Esophagus squamous epithelium (tissue), 5 donors: ENCODE measurements at places on chromosomes 13 and 19.
A peak's percentile ranks its signal among the peaks of the same experiment; 100 is the strongest.

GRCh38 chr19:1102407-1103131 lies 1.2 kb upstream of the GPX4 start:
- no peak for DNase-seq

DNA sequence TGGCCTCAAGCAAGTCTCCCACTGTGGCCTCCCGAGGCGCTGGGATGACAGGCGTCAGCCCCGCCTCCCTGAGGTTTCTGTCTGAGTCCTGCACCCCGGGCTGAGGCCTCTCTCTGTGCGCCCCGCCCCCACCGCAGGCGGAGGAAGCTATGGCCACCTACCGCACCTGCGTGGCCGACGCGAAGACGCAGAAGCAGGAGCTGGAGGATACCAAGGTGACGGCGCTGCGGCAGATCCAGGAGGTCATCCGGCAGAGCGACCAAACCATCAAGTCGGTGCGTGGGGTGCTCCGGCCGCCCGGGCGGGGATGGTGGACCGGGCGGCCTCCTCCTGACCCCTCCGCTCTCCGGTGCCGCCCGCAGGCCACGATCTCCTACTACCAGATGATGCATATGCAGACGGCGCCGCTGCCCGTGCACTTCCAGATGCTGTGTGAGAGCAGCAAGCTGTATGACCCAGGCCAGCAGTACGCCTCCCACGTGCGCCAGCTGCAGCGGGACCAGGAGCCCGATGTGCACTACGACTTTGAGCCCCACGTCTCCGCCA lies 12.7 kb downstream of the ARHGAP45 start:
- no peak for DNase-seq

DNA sequence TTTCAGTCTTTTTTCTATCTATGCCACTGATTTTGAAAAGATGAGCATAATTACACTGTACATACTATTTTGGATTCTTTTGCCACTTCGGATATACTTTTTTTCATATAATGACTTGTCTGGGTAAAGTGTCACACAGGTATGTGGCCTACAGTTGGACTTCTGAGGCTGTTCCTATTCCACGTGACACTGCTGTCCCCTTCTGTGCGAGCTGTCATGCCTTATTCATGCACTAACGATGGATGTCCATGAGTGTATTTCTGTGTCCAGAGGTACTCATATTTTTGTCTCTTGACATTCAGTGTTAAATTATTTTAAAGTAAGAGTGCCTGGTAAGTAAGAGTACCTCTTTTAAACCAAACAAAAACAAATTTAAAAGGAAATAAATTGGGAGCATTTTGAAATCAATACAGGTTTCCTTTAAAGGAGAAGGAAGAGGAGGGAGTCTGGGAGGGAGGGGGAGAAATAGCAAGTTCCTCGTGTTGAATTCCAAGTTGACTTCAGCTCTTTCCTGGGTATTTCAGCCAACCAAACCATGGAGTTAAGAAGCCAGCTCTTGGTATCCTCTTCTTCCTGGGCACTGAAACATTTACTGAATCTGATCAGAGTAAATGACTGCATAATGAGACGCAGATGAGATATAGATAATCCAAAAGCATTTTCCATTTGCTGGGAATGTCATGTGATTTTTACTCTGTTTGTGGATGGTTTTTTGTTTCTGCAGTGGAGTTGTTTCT lies 61.3 kb downstream of the TNFRSF19 start:
- DNase-seq: no peak

DNA sequence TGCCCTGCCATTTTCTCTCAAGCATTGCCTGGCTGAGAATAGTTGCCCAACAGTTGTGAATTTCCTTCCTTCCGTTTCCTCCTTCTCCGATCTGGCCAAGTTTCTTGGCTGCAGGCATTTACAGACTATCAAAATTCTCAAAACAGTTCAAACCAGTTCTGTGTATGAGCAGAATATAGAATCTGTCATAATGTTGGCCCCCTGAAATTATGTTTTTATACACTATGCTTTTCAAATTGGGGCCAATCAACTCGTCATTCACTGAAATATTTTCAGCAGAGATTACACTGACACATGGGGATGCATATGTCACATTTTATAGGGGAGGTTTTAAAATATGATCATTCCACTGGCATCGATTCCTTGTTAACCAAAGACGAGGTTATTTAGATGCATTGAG lies 284.2 kb upstream of the TMTC4 start:
- no peak for DNase-seq

DNA sequence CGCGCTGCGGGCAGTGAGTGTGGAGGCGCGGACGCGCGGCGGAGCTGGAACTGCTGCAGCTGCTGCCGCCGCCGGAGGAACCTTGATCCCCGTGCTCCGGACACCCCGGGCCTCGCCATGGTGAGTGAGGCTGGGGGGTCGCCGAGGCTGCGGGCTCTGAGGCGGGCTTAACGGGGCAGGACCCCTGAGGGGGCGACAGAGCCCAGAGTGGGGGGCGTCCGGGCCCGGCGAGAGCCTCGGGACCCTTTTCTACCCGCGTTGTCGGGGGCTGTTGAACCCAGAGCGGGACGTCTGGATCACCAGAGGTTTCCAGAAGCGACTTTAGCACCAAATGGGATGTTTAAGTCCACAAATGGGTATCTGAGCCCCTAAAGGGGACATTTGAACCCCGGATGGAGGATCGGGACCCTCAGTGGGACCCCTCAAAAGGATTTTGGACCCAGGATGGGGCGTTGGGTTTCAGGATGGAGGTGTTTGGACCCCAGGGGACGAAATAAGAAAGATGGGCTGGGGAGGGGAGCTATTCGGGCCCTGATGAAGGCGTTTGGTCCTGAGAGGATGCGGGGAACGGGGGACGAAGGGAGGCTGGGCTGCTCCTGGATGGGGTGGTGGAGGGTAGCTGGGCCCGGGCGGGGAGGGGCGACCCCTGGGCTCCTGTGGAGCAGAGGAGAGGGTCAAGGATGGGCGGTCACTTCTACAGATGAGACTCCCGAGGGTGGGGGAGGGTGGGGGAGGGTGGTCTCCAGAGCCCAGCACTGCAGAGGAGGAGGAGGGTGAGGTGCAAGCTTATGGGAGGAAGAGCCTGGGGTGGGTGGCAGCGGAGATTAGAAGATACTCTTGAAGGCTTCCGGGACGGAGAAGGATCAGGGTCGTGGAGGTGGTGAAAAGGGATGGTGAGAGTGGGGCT lies at the start of gene CALM3:
Gene CALM3 (plus strand): TSS at position 13 of the 907 bp plus-strand sequence. CDS start 105 bp downstream, at position 118.
- no peak for DNase-seq

GRCh38 chr13:84393981-84394625 lies 511.8 kb upstream of the SLITRK1 start:
- DNase-seq: no peak

DNA sequence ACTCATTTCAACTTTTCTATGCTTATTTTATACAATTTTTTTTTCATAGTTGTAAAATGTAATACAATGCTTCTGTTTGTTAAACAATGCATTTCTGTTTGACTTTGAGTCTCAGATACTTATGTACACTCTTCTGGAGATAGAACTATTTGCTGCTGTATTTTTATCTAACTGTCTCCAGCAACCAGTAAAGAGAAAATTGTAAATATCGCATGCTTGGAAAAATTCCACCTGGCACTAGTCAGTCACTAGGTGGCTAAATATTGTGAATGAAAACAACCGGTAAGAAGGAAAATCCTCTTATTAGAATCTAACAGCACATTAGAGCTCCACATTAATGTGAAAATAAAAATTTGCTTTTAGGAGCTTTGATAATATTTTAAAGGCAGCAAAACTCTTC lies 876.5 kb downstream of the PCDH9 start:
- no peak for DNase-seq

DNA sequence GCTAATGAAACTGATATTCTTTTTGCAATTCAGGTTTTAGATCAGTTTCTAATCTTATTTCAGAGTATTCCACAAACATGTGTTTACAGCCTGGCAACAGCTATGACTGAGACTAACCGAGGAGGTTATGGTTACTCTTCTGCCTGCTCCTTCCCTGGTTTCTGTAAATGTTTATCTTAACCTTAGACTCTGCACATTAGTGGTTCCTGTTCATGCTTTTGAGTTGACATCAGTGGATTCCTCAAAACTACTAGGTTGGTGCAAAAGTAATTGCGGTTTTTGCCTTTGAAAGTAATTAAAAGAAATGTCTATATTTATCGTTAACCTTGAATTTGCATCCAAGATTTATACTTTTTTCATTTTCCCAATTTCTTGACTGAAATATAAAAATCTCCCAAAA lies 237.0 kb upstream of the TSHZ3 start:
- no peak for DNase-seq

GRCh38 chr13:38045278-38046048 lies 175.9 kb upstream of the TRPC4 start:
- no peak for DNase-seq

DNA sequence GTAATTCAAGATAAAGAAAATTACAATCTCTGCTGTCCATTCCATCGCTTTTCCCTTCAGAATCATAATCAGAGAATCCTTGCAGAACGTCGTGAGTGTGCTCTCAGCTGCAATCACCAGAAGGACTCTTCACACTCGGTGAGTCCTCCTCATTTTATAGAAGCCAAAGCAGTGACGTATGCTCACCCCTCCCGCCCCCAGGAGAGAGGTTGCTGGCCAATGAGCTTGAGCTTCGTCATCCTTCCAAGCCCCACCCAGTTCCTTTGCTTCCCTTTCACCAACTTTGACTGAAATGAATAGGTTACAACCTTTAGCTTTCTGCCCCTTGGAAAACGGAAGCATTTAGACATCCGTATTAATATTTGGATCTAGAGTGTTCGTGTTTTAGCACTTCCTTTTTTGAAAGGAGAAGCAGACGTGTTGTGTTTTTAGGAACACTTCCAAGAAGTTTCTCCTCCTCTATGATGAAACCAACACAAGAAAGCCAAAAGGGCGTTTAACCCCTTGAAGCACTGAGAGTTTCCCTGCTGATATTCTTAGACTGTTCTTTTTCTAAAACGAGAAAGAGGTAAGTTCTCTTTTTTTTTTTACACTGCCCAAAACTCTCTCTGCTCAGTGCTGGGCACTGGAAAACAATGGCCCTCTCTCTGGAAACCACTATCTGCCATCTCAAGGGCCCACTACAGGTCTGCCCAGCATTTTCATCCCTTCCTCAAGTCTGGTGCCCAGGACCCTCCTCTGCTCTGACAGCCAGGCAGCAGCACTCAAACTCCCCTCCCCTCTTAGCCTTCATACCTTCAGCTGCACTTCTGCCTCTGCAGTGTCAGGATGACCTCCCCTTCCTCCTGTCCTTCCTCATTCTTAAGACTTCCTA lies 44.3 kb upstream of the CEACAM21 start:
- peak; percentile 43 for DNase-seq

DNA sequence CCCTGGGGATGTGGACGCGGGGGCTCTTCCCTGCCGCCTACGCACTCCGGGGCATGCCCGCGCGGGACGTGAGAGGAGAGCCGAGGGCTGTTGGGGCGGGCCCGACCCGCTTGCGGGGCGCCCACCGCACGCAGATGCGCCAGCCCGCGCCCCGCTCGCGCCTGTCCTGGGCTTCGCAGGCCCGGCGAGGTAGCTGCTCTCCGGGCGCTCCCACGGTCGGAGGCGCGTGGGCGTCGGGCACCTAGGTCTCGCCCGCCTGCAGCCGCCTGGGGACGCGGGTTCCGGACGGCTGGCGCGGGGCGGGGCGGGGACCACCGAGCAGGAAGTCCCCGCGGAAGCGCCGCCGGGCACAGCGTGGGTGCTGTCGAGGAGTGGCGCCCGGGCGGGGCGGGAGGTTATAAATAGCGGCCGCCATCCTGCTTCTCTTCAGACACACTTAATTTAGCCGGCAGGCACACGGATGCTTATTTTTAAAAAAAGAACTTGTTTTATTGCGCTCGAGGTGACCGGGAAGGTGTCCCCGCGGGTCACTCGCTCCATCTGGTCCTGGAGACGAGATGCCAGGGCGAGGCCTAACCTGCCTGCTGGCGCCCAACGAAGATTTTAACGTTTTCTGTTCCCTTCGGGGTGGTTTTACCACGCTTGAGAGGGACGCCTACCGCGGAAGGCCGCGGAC lies 561 bp upstream of the GJA3 start:
- DNase-seq: no peak

- no peak for DNase-seq
These were observed 1250.7 kb downstream of the UQCRFS1 start for GRCh38 chr19:27962264-27962663.

GRCh38 chr13:88144580-88144979 lies 473.4 kb downstream of the SLITRK5 start:
- no peak for DNase-seq

DNA sequence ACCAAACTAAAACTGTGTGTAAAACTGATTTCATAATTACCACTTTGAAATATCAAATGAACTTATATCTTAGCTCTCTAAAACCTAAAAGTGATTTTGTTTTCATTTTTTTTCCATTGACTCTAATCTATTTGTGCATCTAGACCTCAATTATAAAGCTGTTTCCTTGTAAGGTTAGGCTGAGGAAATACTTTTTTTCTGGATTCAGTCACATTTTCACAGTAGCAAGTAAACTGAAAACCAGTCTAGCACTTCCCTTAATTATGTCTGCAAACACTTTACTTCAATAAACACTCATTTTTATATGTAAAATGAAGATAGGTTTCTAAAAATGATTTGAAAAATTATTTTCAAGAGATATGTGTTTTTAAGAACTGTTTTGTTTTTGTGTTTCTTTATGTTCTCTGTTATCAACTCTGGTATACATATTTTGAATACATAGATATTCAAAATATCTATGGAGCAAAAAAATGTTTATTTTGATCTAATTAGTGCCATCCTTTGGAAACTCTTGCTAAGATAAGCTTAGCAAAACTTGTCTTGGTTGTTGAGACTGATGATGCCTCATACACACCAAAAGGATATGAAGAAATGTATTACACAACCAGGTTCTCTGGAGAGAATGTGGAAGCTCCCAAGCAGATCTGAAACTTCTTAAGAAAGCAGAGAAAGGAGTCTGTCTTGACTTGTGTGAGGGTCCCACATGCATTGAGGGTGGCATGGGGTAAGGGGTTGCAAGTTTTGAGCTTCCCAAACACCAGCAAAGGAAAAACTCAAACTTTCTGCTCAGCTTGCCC lies 1887.4 kb downstream of the PCDH9 start:
- no peak for DNase-seq

- DNase-seq: no peak
These were observed 59.6 kb downstream of the RBM26 start for GRCh38 chr13:79346300-79346914.

- DNase-seq: no peak
These were observed 63.0 kb downstream of the ITGBL1 start for GRCh38 chr13:101515504-101515903.

- DNase-seq: no peak
These were observed 430.0 kb downstream of the DIAPH3 start for GRCh38 chr13:59733744-59734143.

DNA sequence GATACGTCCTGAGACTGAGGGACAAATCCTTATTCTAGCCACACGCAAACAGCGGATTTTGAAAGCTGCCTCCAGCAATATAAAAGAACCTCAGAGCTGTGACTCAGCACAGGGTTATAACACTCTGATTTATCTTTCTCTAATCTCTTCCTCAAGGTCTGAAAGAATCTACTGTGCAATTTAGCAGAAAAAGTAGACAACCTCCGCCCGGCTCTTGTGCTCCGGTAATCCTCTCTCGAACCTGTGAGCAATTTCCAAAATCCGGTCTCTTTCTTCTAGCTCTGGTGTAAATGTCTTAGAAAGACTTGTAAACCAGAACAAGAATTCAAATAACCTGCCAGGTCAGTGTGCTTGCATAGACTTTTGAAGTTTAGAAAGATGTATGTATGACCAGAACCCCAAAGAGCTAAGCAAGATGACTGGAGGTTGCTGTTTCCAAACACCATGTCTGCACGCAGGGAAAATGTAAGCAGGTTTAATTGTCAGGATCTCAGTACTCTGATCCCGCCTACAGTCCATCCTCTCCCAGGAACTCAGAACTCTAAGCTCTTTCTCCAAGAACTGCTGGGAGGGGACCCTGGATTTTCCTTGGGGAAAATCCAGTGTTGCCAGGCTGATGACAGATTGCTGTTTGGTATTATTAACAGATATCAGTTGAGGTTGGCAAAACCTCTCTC lies 338.1 kb downstream of the RFC3 start:
- DNase-seq: no peak

- no peak for DNase-seq
These were observed 58.3 kb upstream of the FREM2 start for GRCh38 chr13:38628554-38628953.
